ENCODE measurements at places on chromosomes 5 and 9.

DNA sequence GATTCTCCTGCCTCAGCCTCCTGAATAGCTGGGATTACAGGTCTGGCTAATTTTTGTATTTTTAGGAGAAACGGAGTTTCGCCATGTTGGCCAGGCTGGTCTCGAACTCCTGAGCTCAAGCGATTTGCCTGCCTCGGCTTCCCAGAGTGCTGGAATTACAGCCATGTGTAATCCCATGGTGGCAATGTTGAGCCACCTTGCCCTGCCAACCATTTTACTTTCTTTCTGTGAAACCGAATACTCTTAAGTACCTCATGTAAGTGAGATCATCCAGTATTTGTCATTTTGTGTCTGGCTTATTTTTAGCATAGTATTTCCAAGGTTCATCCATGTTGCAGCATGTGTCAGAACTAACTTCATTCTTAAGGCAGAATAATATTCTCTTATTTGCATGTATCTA lies 8.2 kb downstream of the PRRC2B start:
- DNase-seq: no peak

- DNase-seq: no peak
These were observed 71.4 kb upstream of the STARD4 start for GRCh38 chr5:111583758-111584203.

GRCh38 chr5:36655161-36655560 lies 48.8 kb downstream of the SLC1A3 start:
- peak; percentile 52 for DNase-seq

GRCh38 chr5:118775790-118776499 lies 212.4 kb downstream of the DTWD2 start:
- DNase-seq: no peak
